ENCODE measurements at places on chromosomes 16 and 17.

DNA sequence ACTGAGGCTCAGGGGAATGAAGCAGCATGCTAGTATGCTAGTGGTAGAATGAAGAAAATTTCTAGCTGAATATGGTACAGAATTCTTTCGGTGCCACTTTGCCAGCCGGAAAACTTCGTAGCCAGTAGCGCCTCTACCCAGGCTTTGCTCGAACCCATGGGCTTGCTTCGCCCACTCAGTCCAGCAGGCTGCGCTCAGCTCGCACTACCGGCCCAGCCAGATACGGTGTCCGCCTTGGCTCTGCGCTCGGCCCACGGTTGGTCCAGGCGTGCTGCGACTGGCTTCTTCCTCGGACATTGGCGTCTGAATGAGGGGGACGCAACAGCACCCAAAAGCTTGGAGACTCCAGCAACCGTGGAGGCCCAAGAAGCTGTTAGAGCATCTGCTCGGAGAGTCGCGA lies 372.5 kb upstream of the CDH8 start:
- no peak for DNase-seq

GRCh38 chr17:38584350-38584925 lies 21.3 kb downstream of the SRCIN1 start:
- peak; percentile 22 for DNase-seq

GRCh38 chr16:71794018-71794417 lies 14.6 kb downstream of the AP1G1 start:
- DNase-seq, result no peak

- no peak for DNase-seq
Observed at GRCh38 chr17:47252766-47253512, 688 bp upstream of the ITGB3 start.

All from stimulated activated CD4-positive, alpha-beta T cell treated with anti-CD3 and anti-CD28 coated beads, TNF-alpha, amount 100 ng/mL, for 1 hour (primary cell).